Cardiac atrium fibroblast (primary cell): ENCODE measurements at places on chromosomes 11 and 22. TPM values are rescaled to one million over a fixed set of nuclear protein-coding genes. Genes with fewer than 3 reads are reported as not detected.

The CBLIF gene
- total RNA-seq = not detected in 2 replicates

The ACR gene
- total RNA-seq = not detected in 2 replicates

The RBM7 gene
- 20.4 and 34.7 TPM in 2 replicates for total RNA-seq

The FGF19 gene
- not detected in 2 replicates for total RNA-seq

The POU2F3 gene
- total RNA-seq = not detected in 2 replicates

The CATSPER1 gene
- not detected in 2 replicates for total RNA-seq

The FAM83F gene
- 0.18 TPM in 1 of 2 replicates, not detected in the other for total RNA-seq

The GGTLC3 gene
- total RNA-seq = not detected in 2 replicates

The GAL gene
- 0.49 TPM in 1 of 2 replicates, not detected in the other for total RNA-seq

The MYEOV gene
- not detected in 2 replicates for total RNA-seq

The RCOR2 gene
- total RNA-seq = 3.2 and 3.4 TPM in 2 replicates

The FAR1 gene
- total RNA-seq = 18.8 and 33.7 TPM in 2 replicates

The TRIM6 gene
- 0.32 and 0.72 TPM in 2 replicates for total RNA-seq

The INPP5J gene
- 0.16 TPM in 1 of 2 replicates, not detected in the other for total RNA-seq

The PHOX2A gene
- not detected in 2 replicates for total RNA-seq

The TIMM10 gene
- total RNA-seq = 14.6 and 35.6 TPM in 2 replicates

The STK33 gene
- 2.7 TPM in 1 of 2 replicates, not detected in the other for total RNA-seq

The KRTAP5-3 gene
- not detected in 2 replicates for total RNA-seq

The EFCAB6 gene
- 0.65 and 1.3 TPM in 2 replicates for total RNA-seq

The OR8D1 gene
- not detected in 2 replicates for total RNA-seq

The SIAE gene
- 19.5 and 23.2 TPM in 2 replicates for total RNA-seq

The WBP2NL gene
- total RNA-seq = not detected in 2 replicates

The GSTT2 gene
- total RNA-seq = not detected in 2 replicates

The MGAT3 gene
- 1.8 and 3.2 TPM in 2 replicates for total RNA-seq

The PHETA2 gene
- total RNA-seq = 15.4 and 17.3 TPM in 2 replicates

The ARHGAP20 gene
- 0.49 and 0.90 TPM in 2 replicates for total RNA-seq

The LYVE1 gene
- 0.36 and 1.1 TPM in 2 replicates for total RNA-seq

The PDE3B gene
- total RNA-seq = 0.36 and 2.3 TPM in 2 replicates

The GPR152 gene
- total RNA-seq = not detected in 2 replicates

The SAC3D1 gene
- total RNA-seq = 10.4 and 10.5 TPM in 2 replicates

The CYTH4 gene
- not detected in 2 replicates for total RNA-seq
